Ascending aorta (tissue), 2 donors: ENCODE measurements at places on chromosomes 7 and 10.

DNA sequence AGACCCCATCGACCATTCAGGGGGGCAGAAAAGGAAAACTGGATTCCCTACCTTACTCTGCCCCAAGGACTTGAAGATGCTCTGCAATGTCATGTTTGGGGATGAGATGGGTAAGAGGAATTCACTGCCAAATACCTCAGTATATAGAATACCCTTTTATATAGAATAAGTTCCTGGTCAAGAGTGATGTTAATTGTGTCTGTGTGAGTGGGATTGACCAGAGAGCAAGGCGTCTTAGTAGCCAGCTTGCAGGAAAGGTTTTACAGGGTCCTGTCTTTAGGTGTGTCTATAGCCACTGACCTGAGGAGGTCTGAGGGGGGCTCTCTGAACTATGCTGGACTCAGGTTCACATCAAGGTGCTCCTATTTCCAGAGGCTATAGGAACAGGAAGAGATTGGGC, 1.4 kb downstream of the IFIT3 start:
- no peak for DNase-seq

GRCh38 chr10:82402906-82403401, 528.0 kb downstream of the NRG3 start:
- DNase-seq = no peak

GRCh38 chr10:90598513-90598912, 259.3 kb downstream of the HTR7 start:
- DNase-seq = no peak

DNA sequence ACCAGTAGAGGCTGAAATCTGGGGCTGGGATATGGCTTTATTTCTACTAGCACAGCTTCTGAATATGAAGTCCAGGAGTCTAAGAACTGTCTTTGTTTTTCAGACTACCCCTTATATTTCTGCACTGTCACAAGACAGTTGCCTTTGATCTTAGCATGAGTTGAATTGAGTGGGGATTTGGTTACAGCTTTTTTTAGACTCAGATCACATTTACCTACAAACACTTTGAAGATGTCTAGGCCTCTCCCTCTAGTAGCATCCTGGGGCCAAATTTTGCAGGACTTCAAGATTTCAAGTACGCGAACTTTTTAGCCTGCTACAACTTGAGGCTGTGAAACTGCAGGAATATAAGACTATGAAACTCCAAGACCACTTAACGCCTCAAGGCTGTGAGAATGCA, 240.2 kb downstream of the NEBL start:
- no peak for DNase-seq

- DNase-seq = peak; percentile 33
These were observed 208.4 kb downstream of the TPST1 start for GRCh38 chr7:66413379-66414114.

GRCh38 chr10:68301790-68302502, 29.9 kb upstream of the HNRNPH3 start:
- DNase-seq = no peak

GRCh38 chr7:102463841-102464576, 654 bp downstream of the ALKBH4 start:
- DNase-seq = no peak

DNA sequence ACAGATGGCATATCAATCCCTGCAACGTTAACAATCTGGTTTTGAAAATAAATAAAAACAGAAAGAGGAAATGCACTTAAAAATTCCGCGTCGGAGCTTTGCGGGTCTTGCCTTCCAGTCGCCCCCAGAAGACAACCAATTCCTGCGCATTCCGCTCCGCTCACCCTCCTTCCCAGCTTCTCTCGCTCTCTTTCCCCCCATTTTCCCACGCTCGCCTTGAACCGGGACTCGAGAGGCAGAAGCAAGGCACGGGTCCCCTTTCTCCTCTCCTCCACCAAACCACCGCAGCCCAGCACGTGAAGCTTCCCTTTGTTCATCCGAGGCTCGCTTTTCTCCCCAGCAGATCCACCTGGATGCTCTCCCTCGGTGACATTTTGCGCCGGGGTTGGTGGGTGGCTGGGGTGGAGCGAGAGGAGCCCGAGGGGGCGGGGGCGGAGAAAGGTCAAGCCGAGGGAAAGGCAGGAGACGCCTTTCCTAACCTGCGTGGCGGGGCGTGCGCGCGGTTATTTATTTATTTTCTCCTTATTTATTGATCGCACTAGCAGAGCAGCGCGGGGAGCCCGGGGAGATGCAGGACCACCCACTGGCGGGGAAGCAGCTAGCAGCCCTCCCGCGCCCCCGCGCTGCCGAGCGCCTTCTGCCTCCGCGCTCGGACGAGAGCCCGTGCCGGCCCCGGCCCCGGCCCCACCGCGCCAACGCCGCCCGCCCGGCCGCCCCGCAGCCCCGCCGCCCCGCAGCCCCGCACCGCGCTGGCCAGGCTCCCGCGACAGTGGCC, at the start of gene KCND2:
TSS of gene KCND2 (plus strand) at position 475 of the 775 bp plus-strand sequence.
- no peak for DNase-seq

DNA sequence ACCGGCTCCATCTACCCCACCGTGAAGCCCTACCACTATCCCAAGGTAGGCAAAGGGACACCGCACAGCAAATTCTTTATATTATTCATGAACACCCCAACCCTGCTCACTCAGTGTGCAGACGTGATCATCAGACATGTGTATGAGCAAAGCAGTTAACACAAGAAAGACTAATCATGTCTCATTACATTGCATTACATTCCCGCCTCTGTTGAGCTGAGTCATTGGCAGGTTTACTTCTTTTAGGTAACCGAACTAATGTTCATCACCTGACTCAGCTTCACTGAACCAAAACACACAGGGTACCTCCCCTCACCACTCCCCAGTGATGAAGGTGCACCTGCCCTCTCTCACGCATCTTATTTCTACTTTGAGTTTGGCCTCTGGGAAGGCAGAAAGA, 233.4 kb downstream of the PAXIP1 start:
- DNase-seq = no peak

DNA sequence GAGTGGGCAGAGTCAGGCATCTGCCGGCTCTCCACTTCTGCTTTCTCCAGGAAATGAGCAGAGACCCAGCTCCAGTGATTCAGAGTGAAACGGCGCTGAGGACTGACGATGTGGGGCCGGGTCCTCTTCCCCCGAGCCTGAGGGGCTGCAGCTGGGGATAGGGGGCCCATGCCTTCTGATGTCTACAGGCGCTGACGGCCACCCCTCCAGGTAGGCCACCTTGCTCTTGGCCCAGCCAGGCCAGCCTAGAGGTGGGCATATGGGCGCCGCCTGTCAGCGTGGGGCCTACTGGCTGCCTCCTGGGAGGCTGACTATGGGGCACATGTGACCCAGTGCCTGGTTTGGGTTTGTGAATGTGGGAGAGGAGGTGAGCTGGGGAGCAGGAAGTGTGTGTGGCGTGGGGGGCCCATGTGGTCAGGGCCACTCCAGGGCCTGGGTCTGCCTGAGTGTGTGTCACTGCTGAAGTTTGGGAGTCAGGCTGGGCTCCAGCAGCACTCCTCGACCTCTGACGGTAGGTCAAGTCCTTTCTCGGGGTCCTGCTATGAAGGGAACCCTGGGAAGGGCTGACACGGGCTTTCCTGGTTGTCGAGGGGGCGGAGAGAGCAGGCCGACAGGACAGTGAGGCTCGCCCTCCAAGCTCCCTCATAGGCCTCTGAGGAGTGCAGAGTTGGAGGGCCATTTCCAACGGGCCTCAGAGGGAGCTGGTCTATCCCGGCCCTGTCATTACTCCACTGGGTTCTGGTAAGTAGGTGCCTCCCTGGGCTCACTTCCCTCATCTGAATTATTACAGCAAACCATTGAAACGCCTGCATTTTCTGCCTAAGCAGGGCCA, at the start of gene WDFY4:
TSS of gene WDFY4 (plus strand) at position 82 of the 832 bp plus-strand sequence. CDS start 24,860 bp downstream, outside the sequence.
- DNase-seq = no peak

DNA sequence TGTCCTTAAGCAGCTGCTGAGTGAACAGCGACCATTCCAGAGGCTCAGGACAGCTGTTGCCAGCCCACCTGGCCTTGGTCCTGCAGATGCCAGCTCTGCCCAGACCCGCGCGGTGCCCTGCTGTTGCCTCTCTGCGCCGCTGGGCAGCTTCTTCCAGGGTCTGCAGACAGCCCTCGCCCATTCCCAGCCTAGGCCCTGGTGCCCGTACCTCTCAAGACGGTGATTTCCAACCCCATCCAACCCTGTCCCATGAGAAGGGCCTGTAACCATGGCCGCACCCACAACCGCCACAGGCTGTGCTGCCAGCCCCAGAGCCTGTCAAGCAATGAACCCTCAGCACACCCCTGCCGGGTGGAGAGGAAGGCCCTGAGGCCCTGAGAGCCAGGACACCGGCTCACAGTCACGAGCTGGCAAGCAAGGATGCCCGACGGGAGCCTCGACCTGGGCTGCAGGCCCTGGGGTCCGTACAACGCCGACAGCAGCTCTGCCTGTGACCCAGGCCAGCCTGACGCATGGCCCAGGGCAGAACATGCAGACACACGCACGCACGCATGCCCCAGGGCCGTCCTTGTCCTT, 231.9 kb downstream of the MAD1L1 start:
- peak; percentile 46 for DNase-seq

DNA sequence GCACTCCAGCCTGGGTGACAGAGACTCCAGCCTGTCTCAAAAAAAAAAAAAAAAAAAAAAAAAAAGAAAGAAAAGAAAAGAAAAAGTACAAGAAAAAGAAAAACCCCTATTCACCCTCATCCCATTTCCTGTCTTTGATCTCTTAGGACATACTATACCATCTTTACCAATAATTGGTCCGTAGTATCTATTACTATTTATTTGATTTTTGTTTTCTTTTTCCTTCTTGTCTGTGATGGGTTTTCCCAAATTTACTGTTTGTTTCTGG, 41.6 kb downstream of the PDIA4 start:
- DNase-seq = no peak

DNA sequence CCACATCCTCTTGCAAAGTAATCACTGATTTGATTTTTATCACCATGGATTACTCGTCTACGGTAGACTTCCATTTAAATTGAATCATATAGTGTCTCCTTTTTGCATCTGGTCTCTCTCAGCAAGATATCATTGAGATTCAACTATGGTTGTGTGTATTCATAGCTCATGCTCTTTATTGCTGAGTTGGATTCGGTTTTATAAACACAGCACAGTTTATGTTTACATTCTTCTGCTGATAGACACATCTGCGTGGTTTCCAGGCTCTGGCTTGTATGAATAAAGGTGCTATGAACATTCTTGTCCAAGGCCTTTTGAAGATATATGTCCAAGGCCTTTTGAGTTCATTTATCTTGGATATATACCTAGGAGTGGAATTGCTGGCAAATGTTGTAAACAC, 356.5 kb upstream of the CELF2 start:
- no peak for DNase-seq

- DNase-seq = no peak
These were observed at the start of gene SLC29A3 for GRCh38 chr10:71319042-71319799. Gene SLC29A3 (plus strand): TSS chr10:71319259. CDS start chr10:71319310, 51 bp downstream.

- no peak for DNase-seq
These were observed 627.2 kb downstream of the KCNMA1 start for GRCh38 chr10:77010430-77010829.

DNA sequence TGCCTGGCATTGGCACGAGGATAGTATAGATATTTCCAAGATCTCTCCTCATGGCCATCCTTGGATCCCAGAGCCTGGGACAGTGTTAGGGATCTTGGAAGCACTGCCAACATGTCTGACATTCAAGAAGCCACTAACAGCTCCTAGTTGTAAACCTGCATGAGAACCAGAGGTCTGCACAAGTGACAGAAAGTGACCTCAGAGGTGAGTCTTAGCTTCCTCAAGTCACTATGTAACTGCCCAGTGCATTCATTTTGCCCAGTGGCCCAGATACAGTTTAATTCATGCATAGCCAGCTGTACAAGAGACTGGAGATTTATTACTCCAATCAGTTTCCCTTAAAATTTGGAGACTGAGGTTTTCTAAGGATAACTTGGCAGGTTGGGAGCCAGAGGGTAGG, 16.7 kb downstream of the SUGCT start:
- no peak for DNase-seq

DNA sequence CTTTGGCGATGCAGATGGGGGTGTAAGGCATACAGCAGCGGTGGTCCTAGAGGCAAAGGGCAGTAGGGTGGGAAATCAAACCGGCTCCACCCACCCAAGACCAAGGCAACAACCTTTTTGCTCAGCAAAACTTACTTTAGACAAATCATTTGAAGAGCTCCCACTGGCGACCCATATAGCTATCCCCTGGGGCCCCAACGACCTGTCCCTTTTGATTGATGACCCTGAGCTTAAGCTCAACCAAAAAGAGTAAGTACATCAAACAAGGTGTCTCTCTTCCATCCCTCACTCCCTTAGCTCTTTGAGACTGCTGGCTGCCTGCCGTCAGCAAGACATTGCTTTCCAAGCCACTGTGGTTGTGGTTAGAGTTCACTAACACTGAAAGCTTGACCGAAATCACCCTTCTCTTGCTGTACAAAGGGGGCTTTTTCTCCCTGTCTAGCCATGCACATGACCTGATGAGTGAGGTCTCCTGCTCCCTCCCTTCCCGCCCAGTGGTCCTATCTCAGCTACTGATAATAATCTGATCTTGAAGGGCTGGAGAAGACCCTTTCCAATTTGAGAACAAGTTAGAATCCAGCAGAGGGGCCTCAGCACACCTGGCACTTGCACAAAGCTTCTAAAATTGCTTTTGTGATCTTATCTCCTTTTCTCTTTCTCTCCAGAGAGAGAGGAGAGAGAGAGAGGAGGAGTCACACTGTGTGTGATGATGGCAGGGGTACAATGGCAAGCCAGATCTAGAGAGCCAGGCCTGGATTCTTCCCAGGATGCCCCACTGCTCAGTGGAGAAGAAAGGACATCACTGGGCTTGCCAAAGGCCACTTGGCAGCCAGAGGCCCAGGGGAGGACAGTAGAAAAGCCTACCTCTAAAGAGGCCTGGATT, 42.2 kb downstream of the XPNPEP1 start:
- no peak for DNase-seq

GRCh38 chr10:16597656-16598055, 76.0 kb upstream of the C1QL3 start:
- DNase-seq = no peak

DNA sequence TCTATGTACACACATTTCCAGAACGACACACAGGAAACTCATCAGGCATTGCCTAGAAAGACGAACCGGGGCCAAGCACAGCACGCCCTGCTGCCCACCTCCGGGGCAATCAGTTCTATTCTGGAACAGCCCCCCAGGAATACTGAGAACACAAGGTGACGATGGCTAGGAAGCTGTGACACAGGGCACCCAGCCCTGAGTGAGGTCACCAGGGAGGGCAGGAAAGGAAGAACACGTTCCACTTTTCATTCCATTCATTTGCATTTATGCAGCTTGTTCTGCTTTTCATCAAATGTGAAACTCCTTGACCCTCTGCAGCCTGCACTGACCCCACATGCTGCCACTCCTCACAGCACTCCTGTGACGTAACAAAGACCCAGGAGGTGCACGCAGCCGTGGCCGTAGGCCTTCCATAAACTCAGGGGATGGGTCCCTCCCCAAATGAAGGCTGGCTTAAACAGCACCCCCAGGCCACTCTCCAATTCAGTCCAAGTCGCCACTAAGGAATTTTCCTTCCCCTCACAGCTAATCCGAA, 28.9 kb downstream of the MAD1L1 start:
- no peak for DNase-seq

- DNase-seq = no peak
These were observed 82.7 kb downstream of the RAMP3 start for GRCh38 chr7:45240273-45240771.

DNA sequence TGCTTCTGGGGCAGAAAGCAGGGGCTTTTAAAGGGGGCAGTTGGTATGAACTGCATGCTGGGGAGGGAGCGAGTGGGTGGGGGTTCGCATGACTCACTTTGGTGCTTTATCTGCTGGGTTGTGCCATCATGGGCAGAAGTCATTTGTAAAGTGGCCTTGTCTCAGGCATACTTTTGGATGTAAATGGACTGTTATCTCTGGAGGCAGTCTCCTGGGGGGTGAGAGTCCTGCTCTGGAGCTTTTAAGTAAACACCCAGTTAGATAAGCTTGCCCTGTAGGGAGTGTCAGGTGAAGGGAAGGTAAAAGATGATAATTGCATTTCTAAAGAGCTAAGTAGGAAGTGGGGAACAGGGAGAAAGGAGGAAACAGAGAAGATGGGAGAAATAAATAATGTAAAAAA, 1.6 kb upstream of the GSTO1 start:
- DNase-seq = no peak
